Mesendoderm (in vitro differentiated cells): ENCODE measurements at places on chromosomes 2 and 18.

- no peak for DNase-seq
These were observed 34.1 kb downstream of the TRABD2A start for GRCh38 chr2:84846741-84847142.

DNA sequence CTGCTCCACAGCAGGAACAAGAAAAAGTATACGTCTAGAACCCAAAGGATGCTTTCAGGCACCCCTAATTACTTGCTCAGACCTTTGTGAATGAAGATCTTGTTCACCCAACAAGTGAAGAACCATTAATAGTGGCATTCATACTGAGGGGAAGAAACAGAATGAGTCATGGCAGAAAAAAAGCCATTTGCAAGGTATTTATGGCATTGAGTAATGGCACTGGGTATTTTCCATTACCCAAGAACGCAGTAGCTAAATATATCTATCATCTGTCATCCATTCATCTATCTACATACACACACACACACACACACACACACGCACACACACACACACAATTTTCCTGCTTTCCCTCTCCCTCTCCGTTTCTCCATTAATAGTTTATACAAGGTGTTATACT, 56.4 kb upstream of the XIRP2 start:
- DNase-seq: peak; percentile 23

DNA sequence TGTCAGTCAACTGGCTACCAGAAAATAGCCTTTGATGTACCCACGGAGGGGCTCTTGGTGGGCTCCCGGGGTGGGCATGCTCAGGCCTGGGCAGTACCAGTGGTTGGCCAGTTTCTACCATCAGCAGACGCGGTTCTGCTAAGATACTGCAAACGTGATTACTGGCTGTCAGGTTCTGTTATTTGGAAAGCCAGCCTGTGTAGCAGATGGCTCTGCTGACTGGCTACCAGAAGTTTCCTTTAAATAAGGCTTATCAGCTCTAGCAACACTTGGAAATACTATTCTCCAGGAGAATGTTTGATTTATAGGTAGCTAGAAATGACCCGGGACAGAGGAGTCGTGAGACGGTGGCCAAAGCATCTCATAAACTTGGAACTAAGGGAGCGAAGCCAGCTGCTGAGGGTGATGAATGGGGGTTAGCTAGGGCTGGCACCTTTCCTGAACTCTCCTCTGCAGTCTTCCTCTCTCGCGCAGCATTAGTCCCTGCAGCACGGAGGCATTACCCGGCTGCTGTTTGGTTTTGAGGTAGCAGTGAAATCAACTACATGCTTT, 171.9 kb downstream of the AGAP1 start:
- no peak for DNase-seq

DNA sequence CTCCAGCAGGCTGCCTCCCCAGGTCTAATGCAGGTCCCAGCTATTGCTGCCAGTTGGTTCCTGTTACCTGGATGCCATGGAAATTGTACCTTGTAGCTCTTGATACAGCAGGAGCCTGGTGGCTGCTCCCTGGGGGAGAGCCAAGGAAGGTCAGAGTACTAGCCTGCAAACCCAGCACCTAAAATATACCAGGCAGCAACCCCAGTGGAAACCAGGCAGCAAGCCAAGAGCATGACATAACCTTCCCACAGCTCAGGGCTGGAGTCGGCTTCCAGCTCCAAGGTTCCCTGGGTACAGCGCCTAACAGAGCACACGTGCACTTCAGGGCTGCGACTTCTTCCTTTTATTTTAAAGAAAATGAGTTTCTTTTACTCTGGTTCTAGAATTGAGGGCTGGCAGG, 30.3 kb downstream of the TNP1 start:
- no peak for DNase-seq

GRCh38 chr2:72685638-72686213, 140.1 kb downstream of the EXOC6B start:
- DNase-seq: no peak

DNA sequence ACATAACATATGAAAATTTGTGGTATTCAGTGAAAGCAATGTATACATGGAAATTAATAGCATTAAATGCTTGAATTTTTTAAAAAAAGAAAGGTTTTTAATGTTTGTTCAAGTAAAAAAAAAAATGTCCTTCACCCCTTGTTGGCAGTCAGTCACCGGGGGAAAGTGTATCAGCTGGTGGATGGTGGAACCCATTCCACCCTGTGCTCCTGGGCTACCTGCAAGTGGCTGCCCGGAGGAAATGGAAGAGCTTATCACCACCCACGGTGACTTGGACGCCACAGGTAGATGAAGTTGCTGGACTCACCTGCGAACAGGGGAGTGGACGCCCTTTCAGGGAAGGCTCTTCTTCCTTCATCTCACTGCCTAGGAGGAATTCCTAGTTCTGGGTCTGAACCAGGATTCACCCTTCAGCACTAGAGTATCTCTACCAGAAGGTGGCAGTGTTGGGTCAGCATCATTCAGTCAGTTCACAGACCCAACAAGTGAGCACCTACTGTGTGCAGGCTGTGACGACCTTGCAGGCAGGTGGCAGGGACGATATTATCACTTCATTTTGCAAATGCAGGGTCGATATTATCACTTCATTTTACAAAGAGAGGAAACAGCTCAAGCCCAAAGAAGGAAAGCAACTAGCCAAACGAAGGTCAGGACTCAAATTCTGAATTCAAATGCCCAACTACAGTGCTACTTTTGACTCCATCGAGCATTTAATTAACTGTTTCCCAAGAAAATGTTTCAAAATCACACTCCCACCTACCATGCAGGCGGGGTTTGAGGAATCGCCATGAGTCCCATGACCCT, 35.8 kb downstream of the CIB4 start:
- DNase-seq: peak; percentile 89

- no peak for DNase-seq
These were observed 274.5 kb downstream of the NCKAP5 start for GRCh38 chr2:133293544-133294353.

DNA sequence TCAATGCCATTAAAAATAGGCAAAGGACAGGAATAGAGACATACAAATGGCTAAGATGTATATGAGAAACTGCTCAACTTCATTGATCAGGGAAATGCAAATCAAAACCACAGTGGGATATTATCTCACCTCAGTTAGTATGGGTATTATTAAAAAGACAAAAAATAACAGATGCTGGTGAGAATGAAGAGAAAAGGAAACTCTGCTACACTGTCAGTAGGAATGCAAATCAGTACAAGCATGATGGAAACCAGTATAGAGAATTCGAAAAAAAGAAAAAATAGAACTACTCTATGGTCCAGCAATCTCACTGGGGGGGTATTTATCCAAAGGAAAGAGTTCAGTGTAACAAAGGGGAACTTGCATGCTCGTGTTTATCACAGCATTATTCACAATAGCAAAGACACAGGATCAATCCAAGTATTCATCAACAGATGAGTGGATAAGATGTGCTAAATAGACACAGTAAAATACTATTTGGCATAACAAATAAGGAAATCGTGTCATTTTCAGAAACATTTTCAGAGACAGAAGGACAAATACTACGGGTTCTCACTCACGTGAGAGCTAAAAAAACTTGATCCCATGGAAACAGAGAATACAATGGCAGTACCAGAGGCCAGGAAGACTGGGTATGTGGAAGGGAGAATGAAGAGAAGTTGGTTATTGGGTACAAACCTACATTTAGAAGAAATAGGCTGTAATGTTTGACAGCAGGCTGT, 60.6 kb downstream of the CCDC74A start:
- DNase-seq: no peak

DNA sequence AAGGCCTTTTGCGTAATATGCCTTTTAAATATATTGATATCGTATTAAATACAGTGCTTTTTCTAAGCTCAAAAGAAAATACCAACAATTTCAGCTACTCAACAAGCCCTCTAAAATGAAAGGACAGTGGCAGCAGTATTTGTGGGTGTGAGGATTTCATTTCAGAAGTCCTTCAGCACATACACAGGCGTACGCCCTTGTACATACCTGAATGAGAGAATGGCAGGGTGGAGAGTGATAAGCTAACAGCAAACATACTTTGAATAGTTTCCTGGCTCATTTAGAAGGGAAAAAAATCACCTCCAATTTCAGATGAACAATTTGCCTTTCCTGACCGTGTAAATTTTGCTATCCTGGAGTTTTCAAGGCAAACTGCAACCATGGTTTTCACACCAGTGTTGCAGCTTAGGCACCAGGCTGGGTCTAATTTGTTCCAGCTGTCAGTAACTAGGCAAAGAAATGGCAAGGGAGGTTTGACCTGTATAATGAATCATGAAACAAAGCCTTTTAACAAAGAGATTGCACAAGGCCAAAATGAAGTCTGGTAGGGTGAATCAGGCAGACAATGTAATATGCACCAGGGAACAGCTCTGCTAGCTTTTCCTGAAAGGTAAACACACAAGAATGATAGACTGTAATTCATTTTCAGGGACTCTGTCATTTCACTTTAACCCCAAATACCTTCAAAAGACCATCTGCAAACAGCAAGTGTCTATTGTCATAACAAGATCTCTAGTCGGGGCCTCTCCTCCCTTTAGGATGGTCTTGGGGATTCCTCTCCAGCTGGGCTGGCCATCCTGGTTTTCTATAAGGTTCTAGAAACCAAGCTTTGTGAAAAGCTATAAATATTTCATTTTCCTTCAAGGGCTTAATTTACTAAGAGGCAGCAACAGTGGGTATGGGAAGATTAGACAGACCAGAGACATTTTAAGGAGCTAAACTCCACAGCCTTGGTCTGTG, 11.5 kb downstream of the ANKRD29 start:
- no peak for DNase-seq

DNA sequence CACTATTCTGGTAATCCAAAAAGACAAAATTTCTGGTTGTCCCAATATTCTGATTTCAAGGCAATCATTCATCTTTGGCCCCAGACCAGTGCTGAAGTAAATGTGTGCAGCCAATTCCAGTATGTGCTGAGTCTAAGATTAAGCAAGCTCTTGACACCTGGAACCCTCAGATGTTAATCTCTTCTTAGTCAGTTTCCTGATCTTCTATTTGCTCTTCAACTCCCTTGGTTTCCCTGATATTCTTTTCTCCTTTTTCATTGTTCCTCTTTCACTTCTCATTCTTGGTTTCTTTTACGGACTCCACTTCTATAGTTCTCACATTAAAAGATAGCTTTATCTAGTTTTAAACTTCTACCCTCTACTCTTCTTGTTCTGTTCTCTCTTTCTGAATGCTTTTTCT, 445.7 kb upstream of the FANCL start:
- no peak for DNase-seq

- no peak for DNase-seq
These were observed 97.6 kb upstream of the AGAP1 start for GRCh38 chr2:235396071-235396846.

GRCh38 chr2:111019381-111019780, 101.3 kb upstream of the BCL2L11 start:
- DNase-seq: no peak

- DNase-seq: peak; percentile 31
These were observed 26.3 kb downstream of the TMEM163 start for GRCh38 chr2:134692499-134692898.

DNA sequence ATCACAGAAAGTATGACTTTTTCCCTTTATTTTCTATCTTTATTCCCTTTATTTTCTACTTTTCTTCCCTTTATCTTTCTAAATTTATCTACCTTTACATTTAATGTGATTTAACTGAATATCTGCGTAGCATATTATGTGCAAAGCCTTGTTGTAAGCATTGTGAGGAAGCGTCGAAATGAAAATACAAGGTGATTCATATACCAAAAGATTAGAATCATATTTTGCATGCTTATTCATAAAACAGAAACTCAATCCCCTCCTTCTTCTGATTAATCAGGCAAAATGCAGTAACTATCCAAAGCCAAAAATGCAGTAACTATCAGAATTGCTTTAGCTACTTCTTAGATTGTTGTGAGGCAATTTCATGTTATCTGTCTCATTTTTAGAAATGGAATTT, 393.0 kb downstream of the CDH19 start:
- DNase-seq: no peak

DNA sequence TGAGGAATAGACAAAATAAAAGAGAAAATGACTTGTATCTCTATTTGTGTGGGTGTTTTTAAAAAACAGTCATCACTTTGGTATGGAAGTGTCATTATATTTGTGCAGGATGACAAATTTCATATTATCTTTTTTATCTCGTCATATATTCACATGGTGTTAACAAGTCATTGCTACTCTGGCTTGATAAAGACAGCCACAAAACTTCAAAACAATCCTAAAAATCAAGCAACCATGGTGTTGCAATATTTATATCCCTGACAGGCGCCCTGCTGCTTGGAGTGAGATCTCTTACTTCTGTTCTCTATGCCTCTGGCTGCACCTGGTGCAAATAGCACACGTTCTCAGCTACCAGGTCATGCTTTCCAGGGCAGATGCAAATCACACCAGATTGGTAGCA, 278.0 kb upstream of the EPHA4 start:
- DNase-seq: no peak

DNA sequence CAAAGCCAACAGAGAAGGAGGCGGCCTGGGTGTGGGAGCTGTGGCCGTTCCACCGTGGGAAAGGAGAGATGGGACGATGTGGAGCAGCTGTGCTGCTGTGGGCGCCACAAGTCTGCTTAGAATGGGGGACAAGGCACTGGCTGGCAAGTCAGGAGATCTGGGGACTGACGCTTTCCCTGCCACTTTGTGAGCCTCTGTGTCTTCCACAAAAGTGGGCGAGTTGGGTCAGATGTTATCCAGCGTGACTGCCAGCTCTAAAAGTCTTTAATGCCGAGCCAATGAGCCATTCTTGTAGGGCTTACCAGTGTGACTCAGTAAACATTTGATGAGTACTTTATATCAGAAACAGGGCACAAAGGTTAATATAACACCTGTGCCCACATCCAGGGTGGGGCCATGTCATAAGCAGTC, 113.6 kb upstream of the MGAT5 start:
- DNase-seq: no peak

GRCh38 chr2:206533977-206534376, 90.6 kb downstream of the ADAM23 start:
- DNase-seq: no peak

GRCh38 chr2:6986912-6987361, 69.7 kb downstream of the RNF144A start:
- no peak for DNase-seq

DNA sequence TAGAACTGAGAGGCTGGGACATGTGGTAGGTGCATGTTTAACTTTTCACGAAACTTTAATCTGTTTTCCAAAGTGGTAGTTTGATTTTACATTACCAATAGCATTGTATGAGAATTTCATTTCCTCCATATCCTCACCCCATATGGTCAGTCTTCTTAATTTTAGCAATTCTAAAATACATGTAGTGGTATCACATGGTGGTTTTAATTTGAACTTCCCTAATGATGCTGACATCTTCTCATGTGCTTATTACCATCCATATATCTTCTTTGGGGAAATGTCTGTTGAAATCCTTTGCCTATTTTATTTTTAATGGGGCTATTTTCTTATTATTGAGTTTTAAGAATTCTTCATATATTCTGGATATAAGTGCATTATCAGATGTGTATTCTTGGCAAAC, 89.3 kb downstream of the BCL2L11 start:
- no peak for DNase-seq

GRCh38 chr2:134628453-134628852, 90.3 kb downstream of the TMEM163 start:
- no peak for DNase-seq
